Stimulated activated CD8-positive, alpha-beta memory T cell treated with anti-CD3 and anti-CD28 coated beads, Interleukin-7, amount 100 ng/mL, for 1 hour (primary cell): ENCODE measurements at places on chromosomes 12 and 14.

DNA sequence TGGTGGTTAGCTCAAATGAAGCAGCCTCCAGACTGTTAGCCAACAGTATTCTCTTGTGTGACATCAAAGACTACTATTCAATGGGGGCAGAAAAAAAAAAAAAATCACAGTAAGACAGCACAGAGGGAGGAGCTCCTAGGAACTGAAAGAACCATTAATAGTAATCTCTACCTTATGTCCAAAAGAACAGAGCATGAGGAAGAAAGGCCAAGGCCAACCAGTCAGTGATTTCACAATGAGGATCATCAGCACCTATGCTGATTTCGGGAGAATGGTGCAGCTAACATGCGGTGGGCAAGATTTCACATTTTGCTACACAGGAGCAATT lies 66.3 kb upstream of the SOX5 start:
- no peak for DNase-seq

GRCh38 chr12:93684716-93685115 lies 7.5 kb downstream of the CRADD start:
- no peak for DNase-seq

GRCh38 chr12:53618275-53618674 lies 7.9 kb downstream of the ATF7 start:
- no peak for DNase-seq

GRCh38 chr14:77682158-77682553 lies 25.7 kb downstream of the ALKBH1 start:
- no peak for DNase-seq

DNA sequence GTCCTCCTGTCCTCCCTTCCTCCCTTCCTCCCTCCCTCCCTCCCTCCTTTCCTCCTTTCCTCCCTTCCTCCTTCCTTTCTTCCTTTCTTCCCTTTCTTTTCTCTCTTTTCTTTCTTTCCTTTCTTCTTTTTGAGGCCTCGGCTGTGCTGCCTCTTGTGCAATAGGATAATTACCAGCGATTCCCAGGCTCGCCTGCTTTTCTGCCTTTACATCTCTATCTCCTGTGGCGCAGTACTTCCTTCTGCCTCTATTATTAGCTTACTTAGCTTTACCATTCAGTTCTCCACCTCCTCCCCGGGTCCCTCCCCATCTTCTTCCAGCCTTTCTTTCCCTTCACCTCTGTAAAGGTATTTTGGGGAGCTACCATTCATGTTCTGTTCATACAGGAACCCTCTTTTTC lies 19.9 kb downstream of the ETV6 start:
- no peak for DNase-seq

DNA sequence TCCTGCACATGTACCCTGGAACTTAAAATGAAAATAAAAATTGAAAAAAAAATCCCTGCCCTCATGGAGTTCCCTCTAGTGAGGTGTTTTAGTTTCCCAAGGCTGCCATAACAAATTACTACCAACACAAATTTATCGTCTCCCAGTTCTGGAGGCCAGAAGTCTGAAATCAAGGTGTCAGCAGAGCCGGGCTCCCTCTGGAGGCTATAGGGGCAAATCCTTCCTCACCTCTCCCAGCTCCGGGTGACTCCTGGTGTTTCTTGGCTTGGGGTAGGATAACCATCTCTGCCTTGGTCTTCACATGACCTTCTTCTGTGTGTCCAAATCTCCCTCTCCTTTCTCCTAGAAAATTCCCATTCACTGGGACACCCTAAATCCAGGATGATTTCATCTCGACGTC lies 50.1 kb downstream of the PLXNC1 start:
- DNase-seq: no peak

DNA sequence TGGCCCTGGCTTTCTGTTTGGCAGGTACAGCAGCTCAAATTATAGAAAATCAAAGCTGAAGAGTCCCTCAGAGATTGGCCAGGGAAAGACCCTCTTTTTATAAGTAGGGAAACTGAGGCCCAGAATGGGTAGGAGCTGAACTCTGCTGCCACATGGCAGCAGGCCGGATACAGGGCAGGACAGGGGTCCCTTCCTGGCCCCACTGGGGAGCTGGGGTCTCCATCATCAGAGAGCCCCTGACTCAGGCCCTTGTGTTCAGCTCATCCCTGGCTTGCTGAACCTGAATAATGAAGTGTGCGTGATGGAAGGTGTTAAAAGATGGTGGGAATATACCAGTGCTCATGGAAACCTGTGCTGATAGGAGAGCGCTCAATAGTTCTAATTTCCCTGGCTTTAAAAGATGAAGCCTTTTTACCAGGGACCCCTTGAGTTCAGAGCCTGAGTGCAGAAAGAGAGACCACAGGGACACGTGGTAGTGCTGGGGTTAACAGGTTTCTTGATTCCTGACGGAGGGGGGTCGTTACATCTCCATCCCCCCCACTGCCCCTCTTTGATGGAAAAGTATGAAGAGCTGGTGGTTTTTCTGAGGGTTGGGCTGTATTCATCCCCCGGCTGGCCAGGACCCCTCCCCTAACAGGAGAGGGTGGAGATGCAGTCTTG lies 4.4 kb downstream of the DLK1 start:
- DNase-seq: no peak
